ENCODE measurements at places on chromosomes 2 and 18.

- no peak for DNase-seq
Measured at GRCh38 chr2:61762292-61762691, 91.6 kb downstream of the FAM161A start.

- no peak for DNase-seq
Measured at GRCh38 chr2:48204750-48205136, 298.4 kb upstream of the FBXO11 start.

DNA sequence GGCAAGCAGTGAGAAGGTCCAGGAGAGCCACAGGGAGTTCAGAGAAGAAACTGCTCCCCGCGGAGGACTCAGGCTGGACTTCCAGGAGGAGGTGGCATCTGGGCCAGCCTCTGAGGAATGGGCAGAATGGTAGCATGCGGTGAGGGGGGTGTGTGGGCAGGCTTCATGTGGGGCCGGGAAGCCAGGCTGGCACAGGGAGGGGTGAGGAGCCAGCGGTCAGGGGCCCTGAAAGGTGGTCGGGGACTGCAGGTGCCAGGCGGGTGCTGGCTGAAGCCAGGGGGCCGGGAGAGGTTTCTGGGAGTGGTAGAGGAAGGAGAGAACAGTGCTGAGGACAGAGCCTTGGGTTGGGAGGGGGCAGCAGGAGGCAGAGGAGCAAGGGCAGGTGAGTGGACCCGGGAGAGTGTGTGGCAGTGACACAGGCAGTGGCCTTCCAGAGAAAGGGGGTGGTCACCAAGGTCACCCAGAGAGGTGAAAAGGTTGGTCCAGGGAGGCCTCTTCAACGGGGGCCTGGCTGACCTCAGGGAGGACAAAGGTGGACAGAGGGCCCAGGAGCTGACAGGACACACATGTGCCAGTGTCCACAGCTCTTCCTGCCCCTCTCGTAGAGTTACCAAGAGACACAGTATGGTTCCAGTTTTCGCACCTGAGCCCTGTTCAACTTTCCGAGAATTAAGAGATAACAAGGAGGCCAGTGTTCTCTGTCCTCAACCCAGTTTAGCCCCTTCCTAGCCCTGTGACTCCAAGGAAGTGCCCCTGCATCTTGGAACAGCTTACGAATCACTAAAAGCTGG is 101.2 kb upstream of the ASB18 start:
- no peak for DNase-seq

DNA sequence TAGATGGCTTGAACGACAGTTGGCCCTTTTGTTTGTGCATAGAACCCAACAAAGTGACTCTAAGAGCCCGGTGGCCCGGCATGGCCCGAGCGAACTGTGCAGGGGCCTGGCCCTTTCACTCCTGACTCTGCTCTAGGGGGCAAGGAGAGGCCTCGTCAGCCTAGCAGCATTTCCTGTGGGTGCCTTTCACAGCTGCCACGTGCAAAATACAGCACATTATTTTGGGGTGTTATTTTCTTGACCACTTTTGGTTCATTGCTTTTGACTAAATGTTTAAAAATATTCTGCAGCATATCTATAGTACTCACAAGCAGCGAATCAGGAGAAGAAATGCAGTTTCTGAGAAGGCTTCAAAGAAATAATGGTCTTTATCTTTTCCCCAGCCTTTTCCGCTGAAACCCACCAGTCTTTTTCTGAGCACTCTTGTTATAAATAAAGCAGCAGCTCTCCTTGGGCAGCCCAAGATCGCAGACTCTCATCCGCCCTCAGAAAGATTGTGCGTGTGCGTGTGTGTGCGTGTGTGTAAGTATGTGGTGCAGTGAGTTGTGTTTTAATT is 31.3 kb downstream of the DGKD start:
- no peak for DNase-seq
